ENCODE measurements at places on chromosomes 7 and 10.
A peak's percentile ranks its signal among the peaks of the same experiment; 100 is the strongest.

DNA sequence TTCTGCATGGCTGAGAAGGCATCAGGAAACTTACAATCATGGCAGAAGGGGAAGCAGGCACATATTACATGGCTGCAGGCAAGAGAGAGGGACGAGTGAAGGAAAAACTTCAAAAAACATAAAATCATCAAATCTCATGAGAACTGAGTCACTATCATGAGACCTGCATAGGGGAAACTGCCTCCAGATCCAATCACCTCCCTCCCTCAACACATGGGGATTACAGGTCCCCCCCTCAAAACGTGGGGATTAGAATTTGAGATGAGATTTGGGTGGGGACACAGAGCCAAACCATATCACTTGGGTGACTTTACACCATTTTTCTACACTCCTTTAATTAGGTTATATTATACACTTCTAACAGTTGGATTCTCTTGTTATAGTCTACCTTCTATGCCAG is 490.7 kb upstream of the KCND2 start:
- no peak for DNase-seq

DNA sequence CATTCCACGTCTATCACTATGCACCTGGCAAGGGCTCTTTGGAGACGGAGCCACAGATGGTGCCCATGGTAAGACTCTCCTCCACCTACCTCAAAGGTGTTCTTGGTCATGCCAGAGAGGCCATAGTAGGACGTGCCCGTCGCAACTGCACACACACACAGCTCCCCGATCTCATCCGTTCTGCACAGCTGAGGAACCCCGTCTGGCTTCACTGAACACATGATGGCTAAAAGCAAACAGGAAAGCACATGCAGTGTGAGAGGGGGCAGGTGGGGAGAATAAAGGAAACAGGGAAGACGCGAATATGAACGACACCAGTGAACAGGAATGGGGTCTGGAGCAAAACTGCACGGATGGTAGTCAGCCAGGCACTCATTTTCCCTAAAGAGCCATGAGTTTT is 230.9 kb downstream of the ZMYND11 start:
- no peak for DNase-seq

- no peak for DNase-seq
Observed at GRCh38 chr7:148503900-148504487, 86.6 kb upstream of the C7orf33 start.

DNA sequence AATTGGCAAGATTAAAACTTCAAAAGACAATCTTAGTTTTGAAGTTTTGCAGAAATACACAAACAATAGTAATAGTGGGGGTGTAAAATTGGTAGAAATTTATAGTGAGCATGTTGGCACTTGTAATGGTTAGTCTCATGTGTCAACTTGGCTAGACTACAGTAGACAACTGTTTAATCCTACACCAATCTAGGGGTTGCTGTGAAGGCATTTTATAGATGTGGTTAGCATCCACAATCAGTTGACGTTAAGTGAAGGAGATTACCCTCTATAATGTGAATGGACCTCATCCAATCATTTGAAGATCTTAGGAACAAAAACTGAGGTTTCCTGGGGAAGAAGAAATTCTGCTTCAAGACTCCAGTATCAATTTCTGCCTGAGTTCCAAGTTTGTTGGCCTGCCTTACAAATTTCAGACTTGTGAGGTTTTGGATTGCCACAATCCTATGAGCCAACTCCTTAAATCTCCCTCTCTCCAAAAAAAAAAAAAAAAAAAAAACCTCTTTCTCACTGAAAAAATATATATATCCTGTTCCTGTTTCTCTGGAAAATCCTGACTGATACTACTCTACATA is 531.6 kb upstream of the IGFBP3 start:
- no peak for DNase-seq

GRCh38 chr10:60905580-60905979 is 38.4 kb downstream of the RHOBTB1 start:
- no peak for DNase-seq

- DNase-seq, result peak; percentile 48
Observed at GRCh38 chr10:93376372-93377293, 105.5 kb downstream of the MYOF start.

DNA sequence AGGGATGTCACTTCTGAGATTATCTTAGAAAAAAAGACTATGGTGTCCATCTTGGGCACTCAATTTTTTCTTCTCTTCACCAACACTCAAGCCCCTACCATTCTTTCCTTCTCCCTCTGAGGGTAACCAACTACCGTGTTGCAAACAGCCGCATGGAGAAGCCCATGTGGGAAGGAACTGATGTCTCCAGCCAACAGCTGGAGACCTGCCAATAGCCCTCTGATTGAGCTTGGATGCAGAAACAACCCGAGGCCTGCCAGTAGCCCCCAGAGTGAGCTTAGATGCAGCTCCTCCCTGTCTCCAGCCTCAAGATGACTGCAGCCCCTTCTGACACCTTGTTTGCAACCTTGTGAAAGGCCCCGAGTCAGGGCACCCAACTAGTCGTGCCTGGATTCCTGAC is 36.4 kb upstream of the CHCHD3 start:
- no peak for DNase-seq

DNA sequence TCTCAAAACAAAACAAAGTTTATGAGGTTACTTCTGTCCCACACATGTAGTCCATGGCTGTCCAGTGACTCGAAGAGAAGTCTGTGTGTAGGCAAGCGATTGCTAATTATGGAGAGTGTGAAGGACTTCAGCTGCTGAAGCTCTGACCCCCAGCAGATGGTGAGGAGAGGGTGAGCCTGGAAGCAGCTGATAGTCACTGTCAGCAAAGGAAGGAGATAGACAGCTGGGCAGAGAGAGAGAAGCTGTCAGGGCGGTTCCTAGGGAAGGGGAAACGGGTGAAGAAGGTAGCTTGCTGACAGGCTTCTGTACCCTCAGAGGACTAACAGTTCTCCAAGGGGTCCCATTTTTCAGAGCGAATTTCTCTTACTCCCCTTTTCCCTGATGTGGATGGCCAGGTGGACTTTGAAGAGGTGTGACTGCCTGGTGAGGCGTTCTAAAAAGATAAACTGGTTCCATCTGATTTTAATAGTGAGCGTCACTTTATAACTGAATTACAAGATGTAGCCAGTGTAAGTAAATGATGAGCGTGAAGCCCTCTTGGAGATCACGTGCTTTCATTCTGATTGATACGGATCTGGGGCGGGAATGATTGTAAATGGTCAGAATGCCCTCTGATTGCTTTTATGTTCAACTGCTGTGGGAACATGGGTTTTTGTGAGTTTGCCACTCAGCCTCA is 12.1 kb downstream of the ZSCAN21 start:
- no peak for DNase-seq

- no peak for DNase-seq
Observed at GRCh38 chr7:348962-349743, 59.2 kb downstream of the FOXL3 start.

DNA sequence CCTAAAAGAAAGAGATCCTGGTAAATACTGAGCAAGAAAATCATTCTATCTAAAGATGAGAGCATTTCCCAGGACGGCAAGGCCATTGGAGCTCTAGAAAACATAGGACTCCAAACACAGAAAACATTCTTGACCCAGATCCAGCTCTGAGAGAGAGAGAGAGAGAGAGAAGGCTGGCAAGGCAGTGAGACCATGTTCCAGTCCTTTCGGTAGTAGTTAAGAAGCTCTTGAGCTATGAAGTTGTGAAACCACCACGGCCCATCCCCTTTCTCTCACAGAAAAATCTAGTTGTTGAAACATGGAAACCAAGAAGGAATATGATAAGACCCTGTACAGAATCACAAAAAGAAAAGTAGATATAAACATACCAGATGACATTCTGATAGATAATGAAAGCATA is 212.4 kb upstream of the NPSR1 start:
- DNase-seq, result no peak

- peak; percentile 70 for DNase-seq
Observed at GRCh38 chr7:2710901-2711551, 23.0 kb downstream of the AMZ1 start.

DNA sequence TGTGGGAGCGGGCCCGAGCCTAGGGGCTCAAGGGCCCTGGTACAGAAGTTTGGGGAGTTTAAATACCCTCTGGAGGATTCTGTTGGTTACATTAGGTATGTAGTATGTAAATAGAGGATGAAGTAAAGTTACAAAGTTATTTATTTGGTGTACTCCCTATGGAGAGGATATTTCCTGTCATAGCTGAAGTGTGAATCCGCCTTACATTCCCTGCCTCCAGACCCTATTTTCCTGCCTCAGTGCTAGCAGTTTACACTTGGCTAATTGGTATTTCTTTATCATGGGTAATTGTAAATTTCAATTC is 60.6 kb upstream of the KLF14 start:
- DNase-seq, result no peak

DNA sequence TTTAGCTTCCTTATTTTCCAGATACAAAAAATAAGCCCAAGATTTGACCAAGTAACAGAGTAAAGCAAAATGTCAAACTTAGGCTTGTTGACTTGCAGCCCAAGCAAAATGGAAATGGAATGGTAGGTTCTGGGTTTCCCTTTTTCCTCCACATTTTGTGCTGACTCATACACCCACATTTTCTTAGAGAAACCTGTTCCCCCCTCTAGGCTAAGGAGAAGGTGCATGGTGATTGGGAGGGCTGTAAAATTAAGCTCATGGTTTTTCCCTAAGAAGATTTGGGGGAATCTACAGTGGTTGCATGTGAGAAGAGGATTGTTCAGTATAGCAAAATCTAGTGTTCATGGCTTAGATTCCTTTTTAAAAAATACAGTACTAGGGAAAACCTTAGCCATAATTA is 127.4 kb downstream of the ARL4A start:
- no peak for DNase-seq

- DNase-seq, result no peak
Observed at GRCh38 chr7:43735403-43735801, 6.1 kb upstream of the COA1 start.

GRCh38 chr7:159006610-159007130 is 138.0 kb downstream of the VIPR2 start:
- DNase-seq, result no peak

DNA sequence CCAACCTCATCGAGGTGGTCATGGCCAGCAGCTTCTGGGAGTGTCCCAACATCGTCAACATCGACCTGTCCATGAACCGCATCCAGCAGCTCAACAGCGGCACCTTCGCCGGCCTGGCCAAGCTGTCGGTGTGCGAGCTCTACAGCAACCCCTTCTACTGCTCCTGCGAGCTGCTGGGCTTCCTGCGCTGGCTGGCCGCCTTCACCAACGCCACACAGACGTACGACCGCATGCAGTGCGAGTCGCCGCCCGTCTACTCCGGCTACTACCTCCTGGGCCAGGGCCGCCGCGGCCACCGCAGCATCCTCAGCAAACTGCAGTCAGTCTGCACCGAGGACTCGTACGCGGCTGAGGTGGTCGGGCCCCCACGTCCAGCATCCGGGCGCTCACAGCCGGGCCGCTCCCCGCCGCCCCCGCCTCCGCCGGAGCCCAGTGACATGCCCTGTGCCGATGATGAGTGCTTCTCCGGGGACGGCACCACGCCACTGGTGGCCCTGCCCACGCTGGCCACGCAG is 75.0 kb downstream of the ELFN1 start:
- no peak for DNase-seq

- DNase-seq, result no peak
Observed at GRCh38 chr10:129135624-129136023, 331.4 kb upstream of the MGMT start.

DNA sequence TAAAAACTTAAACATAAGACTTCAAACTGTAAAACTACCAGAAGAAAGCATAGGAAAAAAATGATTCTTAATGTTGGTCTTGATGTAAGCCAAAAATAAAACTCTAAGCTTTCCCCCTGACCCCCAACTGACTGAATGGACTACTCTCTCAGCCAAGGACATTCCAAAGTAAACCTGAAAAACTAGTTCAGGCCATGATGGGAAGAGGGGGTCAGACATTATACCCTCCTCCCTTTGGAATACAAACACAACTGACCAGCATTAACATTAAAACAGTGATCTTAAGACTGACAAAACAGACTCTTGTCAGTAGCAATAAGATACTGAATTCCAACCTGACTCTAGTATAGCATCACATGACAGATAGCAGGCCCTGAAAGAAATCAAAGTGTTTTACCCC is 13.5 kb upstream of the LRGUK start:
- DNase-seq, result no peak

- DNase-seq, result no peak
Observed at GRCh38 chr10:105243381-105243780, 602.3 kb downstream of the SORCS3 start.

Measured in activated naive CD4-positive, alpha-beta T cell treated with anti-CD3 and anti-CD28 coated beads, Interleukin-2, amount 10 ng/mL, durations not matched to agents 7 days and 5 days (primary cell).